ENCODE measurements at places on chromosomes 12 and 14.

DNA sequence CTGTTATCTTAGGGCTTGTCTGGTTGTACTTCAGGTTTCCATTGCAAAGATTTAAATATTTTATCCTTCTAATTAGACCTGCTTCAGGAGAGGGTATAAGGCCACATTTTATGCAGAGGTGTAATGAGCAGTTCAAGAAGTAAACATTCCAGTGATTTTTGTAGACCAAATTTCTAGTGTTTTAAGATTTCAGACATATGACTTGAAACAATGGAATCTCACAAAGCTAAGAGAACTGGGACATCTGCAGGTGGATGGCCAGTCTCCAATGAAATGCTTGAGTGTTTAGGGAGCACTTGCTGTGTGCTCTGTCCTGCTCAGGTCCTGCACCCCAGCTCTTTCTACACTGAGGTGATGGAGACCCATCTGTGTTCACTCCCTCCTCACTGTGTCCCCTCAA, 7.9 kb downstream of the C14orf132 start:
- no peak for DNase-seq

- no peak for DNase-seq
Measured at GRCh38 chr14:92955381-92955780, 32.4 kb downstream of the CHGA start.

GRCh38 chr12:92418381-92418780, 272.7 kb upstream of the BTG1 start:
- no peak for DNase-seq

DNA sequence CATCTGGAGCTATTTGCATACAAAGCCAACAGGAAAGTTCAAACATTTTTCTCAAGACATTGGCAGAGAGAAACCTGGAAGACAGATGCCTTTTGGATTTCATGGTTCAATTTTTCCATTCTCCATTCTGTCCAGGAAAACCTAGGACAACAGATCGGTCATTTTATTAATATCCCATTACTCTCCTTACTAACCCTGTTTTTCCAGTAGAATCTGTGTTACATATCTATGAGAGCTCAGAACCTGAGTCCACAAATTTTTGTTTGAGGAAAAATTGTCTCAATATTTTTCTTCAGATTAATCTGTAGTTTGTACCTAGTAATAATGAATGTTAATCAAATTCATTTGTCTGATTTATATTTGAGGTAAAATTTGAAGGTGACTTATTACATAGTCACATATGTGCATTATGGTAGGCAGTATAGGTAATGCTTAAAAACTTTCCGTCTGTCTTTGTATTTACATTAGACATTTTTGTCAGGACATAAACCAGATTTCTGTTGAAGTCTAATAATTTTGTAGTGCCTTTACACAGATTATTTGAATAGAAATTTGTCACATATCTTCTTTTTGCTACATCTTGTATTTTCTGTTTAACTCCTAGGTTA, 75.3 kb downstream of the CCDC91 start:
- no peak for DNase-seq

GRCh38 chr12:49346659-49347310, at the start of gene DNAJC22:
Gene DNAJC22 (plus strand): TSS chr12:49346888. CDS start chr12:49348873, 1,985 bp downstream.
- DNase-seq, result no peak

DNA sequence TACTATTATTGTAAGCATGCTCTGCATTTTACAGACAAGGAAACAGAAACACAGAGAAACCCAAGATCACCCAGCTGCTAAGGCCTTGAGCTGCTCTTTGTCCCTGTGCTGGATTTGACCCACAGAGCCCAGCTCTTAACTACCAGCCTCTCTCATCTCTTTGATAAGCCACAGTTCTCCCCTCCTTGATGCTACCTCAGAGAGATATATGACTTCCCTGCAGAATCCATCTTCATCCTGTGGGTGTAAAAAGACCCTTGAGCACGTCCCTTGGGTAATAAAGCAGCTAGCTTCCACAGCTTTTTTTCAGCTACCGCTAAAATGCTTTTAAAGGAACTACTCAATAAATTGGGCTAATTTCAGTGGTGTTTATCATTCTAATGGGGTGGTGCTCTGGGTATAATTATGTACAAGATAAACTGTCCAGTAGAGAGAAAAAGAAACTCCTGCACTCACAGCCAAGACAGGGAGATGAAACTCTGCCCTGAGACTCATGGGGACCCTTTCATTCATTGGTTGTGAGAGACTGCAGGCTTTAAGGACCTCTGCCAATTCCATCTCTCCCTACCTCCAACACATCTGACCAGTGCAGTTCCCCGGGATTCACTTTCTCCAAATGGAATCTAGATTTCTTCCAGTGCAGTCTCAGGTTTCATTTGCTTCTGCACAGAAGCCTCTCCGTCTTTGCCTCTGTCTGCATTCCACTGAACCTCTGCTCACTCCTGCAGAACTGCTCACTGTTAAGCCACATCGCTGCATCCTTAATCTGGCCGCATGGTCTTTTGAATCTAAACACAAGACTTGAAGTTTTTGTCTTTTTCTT, 24.7 kb upstream of the NTF3 start:
- no peak for DNase-seq

- DNase-seq, result no peak
Measured at GRCh38 chr14:32588448-32589320, 259.6 kb downstream of the AKAP6 start.

DNA sequence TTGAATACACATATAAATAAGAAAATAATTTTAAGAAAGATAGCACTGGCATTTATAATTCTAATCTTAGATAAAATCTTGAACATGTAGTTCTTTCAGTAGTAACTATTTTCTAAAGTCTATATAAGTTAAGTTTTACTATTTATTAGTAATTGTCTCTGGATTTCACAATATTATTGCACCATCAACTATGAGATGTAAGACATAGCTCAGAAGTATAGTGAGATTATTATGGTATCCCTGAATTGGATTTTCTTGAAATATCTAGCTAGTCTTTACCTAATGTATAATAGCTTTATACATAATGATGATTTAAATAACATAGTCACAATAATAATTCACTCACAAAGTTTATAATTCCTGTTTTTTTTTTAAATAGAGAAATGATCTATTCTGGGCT, 6.7 kb downstream of the CLEC12A start:
- DNase-seq, result no peak

DNA sequence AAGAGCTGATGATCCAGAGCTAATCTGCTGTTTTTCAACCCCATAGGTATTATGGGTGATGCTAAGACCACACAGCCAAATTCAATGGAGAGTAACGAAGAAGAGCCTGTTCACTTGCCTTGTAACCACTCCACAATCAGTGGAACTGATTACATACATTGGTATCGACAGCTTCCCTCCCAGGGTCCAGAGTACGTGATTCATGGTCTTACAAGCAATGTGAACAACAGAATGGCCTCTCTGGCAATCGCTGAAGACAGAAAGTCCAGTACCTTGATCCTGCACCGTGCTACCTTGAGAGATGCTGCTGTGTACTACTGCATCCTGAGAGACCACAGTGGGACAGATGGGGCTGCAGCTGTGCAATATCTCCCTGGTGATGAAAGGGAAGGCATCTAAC, 386.0 kb downstream of the DAD1 start:
- no peak for DNase-seq

DNA sequence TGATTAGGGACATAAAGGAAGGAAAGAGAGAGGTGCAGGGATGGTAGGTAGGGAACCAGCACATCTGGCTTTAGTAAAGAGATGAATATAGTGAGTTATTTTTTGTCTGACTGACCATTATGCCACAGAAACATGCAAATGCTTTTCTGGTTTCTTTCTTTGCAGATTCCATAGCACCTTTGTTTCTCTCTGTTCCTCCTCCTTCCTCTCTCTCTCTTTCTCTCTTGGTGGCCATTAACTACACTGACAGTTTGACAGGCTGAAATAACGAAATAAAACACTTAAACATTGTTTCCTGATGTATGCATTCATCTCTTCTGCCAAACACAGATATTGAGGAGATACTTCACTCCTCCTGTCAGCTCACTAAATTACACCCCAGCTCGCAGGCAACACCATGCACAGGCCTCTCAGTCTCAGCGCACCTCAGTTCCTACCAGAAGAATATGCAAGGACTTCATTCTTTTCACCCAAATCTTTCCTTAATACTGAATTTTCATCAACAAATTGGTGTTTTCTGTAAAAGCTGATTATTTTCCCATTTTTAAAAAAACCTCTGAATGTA, 406.9 kb upstream of the SOX5 start:
- DNase-seq, result no peak

GRCh38 chr12:67758521-67758920, 110.0 kb downstream of the DYRK2 start:
- no peak for DNase-seq

GRCh38 chr12:4987076-4988046, 56.3 kb upstream of the KCNA5 start:
- no peak for DNase-seq

GRCh38 chr12:46567667-46568066, 195.1 kb upstream of the SLC38A2 start:
- DNase-seq, result no peak

GRCh38 chr14:102493585-102493984, 16.0 kb downstream of the ANKRD9 start:
- DNase-seq, result no peak

DNA sequence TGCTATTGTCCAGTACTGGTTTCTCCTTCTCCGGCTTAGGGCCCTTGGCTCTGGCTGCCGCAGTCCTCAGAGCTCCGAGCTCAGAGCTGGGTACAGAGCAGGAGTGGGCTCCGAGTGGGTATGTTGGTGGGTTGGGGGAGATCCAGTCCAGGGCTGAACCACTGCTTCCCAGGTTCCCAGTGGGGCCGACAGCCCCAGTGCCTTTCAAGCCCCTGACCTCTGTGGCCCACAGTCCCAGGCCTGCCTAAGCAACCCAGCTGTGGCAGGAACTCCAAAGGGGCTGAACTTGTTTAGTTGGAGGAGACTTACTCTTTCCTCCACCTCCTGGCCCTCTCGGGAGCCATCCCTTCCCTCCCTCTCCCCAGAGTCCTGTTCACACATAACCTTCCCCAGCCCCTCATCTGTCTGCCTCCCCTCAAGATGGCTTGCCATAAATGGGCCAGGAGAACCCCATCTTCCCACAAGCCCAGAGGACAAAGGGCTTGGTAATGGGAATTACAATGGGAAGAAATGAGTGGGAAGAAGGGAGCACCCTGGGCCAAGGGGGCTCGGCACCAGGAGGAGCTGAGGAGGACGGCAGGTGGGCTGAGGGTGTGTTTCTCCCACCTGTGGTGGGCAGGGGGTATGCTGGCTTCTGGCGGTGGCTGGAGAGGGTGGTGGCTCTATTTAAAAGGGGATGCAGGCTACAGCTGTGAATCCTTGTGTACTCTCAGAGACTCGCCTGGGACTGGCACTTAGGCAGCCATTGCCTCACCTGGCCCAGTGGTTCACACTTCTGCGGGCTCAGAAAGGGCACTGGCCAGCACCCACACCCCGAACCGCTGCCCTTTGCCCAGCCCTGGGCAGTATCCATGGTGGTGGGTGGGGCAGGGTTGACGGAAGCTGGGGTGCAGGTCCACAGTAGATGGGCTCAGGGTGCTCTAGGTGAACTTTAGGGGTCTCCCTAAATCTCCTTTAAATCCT, 3.8 kb upstream of the MYH6 start:
- DNase-seq, result no peak

- no peak for DNase-seq
Measured at GRCh38 chr12:39102474-39103209, 197.3 kb upstream of the CPNE8 start.

DNA sequence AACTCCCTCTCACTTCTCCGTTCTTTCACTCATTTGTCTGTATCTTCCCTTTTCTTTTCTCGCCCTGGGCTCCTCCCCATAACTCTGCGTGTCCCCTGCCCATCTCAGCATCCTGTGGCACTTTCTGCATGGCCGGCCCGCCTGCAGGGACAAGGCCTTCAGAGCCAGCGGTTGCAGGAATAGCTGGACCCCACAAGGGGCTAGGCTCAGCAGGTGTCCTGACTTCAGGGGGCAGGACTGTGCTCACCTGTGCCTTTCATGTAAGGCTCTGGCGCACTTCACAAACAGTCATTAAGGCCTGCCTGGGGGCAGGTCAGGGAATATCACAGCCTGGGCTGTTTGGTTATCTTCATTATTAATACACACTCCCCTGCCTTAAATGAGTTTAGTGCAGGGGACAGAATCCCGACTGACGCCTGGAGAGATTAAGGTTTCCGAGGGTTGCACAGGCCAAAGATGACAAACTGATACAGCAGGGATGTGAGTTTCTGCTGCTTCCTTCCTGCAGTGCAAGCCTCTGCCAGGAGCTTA, 768.8 kb upstream of the TBX3 start:
- no peak for DNase-seq

- DNase-seq, result no peak
Measured at GRCh38 chr12:2382370-2383155, 329.8 kb downstream of the CACNA1C start.

DNA sequence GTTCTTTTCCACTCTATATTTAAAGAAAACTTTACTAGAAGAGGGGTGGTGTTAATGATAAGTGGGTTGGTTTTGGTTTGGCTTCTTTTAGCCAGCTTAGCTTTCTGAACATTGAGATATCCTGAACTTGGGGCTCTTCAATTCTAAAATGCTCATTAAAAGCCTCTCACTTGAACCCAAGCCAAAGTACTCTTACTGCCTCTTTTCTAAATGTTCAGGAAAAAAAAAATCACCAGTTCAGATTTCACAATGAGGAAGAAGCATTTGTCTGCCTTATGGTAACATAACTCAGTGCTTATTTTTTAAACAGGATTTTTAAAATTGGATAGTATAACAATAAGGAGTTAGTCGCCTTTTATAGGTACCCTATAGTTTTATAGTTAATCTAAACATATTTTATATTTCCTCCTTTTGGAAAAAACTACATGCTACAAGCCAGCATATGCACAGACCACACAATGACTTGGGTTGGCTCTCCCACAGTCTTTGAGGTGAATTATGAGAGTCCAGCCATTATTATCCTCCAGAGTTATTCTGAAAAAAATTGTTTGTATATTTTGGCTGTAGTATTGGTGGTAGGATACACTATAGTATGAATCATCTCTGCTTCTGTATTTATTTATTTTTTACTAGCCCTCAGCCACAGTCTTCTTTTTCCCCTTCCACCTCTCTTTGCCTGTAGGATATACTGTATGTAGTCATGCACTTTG, 195.5 kb upstream of the TMPO start:
- DNase-seq, result no peak

DNA sequence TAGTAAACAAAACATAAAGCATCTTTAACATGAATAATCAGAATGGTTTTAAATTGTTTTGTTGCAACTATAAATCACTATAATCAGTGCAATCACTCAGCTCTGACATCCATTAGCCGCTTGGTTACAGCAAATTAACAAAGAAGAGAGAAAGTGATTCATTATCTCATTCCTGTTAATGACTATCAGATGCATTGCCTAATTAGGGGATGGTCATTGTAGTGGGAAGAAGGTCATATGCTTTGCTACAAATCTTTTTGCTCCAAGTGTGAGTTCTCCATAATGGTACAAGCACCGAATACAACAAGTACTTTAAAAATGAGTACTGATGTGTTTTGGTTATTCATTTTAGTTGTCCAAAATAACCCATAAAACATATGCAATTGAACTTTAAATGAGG, 272.0 kb downstream of the AKAP6 start:
- DNase-seq, result no peak

- no peak for DNase-seq
Measured at GRCh38 chr12:117408161-117408791, 46.9 kb upstream of the NOS1 start.

GRCh38 chr14:52949249-52949648, 1.6 kb downstream of the FERMT2 start:
- DNase-seq, result no peak
